ENCODE measurements at places on chromosomes 7 and 10.

- DNase-seq, result peak; percentile 52
Observed at GRCh38 chr10:125062914-125063230, 97.5 kb downstream of the CTBP2 start.

GRCh38 chr10:87053577-87054181 lies 33.6 kb downstream of the FAM25A start:
- DNase-seq, result no peak

DNA sequence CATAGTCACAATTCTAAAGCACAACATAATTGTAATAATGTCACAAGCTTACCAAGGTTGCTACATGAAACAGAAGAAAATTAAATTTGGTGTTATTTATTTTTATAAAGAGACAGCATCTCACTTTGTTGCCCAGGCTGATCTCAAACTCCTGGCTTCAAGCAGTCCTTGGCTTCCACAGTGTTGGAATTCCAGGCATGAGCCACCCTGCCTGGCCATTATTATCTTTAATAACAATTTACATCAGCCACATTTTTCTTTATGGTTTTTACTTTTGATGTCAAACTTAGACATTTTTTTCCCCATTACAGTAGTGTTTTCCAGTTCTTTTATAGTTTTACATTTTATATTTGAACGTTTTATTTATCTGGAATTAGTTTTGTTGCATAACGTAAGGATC lies 46.7 kb downstream of the BMPR1A start:
- DNase-seq, result no peak

DNA sequence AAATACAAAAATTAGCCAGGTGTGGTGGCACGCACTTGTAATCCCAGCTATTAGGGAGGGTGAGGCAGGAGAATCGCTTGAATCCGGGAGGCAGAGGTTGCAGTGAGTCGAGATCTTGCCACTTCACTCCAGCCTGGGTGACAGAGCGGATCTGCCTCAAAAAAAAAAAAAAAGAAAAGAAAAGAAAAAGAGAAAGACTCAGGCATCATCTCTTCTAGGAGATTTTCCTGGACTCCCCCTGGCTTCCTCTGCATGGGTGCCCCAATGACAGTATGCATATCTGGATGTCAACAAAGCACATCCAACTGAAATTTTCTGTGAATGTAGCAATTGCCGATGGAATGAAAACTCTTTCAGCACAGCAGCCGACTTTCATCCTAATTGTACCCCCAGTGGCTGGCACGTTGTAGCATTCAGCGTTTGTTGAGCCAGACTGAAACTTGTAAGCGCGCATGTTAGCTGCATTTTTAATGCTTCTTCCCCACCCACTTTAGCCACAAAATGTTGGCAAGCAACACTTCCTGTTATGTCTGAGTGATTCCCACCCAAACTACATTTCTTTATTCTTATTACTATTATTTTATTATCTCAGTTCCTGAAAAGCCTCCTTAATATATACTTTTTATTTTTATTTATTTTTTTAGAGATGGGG lies 70.2 kb downstream of the PRTFDC1 start:
- DNase-seq, result no peak

DNA sequence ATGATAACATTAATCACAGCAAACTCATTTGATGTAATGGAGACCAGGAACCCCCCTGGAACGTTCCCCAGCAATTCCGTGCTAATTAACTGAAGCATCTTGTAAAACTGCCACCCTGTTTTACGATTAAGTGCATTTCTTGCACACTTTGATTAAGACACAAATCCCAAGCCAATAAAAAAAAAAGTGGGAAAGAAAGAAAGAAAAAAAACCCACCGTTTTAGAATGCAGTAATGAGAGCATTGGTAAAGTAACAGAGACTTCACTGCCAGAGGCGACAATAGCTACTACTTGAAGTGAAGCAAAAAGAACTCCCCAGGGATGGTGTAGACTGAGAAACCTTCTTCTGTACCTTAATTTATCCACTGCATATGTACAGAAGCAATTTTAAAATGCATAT lies 616.1 kb downstream of the PTPRN2 start:
- DNase-seq, result no peak

- DNase-seq, result no peak
Observed at GRCh38 chr7:36763132-36763816, 39.0 kb upstream of the AOAH start.

All from right hindlimb (tissue), 1 donor.